ENCODE measurements at places on chromosomes 4 and X.

DNA sequence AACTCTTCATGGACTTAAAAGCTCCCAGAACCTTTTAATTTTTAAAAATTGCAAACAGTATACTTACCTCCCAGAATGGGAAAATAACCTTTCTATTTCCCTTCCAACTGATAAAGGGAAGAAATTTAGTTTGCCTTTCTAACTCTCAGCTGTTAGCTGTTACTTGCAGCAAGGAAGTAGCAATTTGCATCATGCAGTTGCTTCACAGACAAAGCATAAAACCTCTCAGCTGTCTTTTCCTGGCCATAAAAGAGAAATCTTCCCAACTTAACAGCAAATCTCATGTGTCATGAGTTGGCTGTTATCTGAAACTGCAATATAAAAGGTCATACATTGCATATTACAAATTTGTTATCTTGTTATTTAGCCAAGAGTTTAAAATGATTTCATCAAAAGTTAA is 18.4 kb downstream of the C4orf17 start:
- no peak for DNase-seq

DNA sequence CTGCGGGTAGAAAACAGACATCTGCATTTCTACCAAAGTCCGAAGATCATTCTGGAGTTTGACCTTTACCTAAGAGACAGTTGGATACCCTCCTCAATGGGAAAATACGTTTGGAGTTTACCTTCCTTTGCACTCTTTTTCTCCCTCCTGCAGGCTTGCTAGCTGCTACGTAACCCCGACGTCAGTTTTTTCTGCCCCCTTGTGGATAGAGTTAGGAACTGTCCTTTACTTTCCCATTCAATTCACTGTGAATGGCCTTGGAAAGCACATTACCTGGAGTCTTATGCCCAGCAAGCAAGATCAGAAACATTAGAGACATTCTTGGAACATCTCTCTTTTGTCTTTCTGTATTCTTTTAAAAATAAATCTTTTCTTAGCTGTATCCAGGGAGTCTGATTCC is 250.7 kb downstream of the NAP1L3 start:
- DNase-seq = no peak

- no peak for DNase-seq
These were observed 80.1 kb downstream of the ANAPC4 start for GRCh38 chr4:25457053-25457715.

GRCh38 chrX:431056-431455 is 44.3 kb upstream of the PPP2R3B start:
- no peak for DNase-seq

- no peak for DNase-seq
These were observed at the start of gene IL1RAPL2 for GRCh38 chrX:104565791-104566680. Gene IL1RAPL2, plus strand, starts transcription at chrX:104566199.

DNA sequence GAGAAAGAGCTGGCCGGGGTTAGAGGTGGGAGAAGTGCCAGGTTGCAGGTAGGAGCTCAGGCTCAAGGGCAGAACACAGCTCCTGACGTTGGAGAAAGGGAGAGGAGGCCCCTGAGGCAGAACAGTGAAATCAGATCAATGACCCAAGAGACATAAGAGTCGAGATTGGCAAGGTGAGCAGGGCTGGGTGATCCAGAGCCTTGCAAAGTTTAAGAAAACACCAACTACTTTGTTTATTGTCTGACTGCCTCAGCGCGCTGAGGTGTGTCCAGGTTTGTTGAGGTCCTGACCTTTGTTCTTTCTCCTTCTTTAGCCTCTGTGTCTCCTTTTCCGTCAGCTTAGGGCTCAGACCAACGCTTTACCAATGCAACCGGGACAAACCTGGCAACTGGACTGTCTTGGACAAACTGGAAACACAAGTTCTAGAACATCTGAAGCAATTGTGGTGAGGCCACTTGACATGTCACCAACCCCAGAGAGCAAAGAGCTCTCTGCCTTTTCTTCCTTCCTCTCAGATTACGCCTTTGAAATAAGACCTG is 28.3 kb downstream of the CHRNA9 start:
- DNase-seq = no peak

DNA sequence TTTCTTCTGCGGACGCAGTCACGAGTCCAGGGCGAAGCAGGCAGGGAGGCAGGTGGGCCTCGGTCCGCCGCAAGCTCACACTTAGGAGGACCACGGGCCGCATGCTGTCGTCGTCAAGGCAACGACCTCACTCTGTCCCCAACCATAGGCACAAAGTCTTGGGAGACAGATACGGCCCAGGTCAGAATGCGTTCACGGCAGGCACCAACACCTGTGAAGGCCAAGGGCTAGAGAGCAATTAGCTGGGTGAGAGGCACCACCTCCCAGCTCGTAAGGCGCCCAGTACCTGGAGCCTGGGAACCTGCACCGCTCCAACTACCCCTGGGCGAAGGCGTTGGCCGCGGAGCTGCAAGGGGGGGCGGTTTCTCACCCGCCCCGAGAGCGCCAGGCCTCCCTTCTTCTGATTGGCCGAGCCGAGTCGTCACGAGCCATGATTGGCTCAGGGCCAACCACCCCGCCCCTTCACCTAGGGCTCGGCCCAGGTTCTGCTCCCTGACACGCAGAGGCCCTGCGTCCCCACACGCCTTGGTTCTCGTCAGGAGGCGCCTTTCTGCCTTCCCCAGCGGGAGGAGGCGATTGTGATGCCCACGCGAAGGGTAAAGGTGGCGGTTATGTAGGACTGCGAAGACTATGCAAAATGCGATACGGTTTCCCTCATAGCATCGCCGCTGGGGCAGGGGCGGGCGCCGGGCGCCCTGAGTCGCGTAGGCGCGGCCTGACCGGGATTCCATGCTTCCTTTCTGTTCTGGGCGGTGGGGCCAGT is at the start of gene CDKL2:
CDKL2 (minus strand) TSS at position 355 of the 763 bp plus-strand sequence. CDS start 4,540 bp downstream, outside the sequence.
- peak; percentile 89 for DNase-seq

- peak; percentile 11 for DNase-seq
These were observed 58.0 kb upstream of the DDX3X start for GRCh38 chrX:41275661-41276609.
